Breast epithelium (tissue), 4 donors: ENCODE measurements at places on chromosomes 3 and 15.

DNA sequence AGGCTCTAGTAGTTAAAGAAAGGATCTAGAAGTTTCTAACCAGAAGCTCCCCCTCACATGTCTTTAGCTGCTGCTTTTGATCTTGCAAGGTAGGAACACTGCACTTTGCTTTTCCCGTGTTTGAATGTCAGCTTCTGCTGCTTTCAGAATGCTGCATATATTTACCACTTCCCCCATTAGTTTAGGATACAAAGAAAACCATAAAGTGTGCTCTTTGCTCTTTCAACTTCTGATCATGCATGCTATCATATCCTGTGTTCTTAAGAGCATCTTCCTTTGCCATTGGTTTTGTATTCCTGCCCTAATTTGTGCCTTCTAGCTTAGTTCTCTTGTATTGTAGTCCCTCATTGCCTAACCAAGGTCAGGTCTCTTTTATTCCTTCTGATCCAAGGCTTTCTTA lies 43.3 kb downstream of the ZNF609 start:
- DNase-seq: no peak

GRCh38 chr3:48952510-48953118 lies 34.0 kb downstream of the ARIH2 start:
- no peak for DNase-seq

GRCh38 chr15:81008312-81008711 lies 7.6 kb downstream of the TLNRD1 start:
- DNase-seq: no peak

- no peak for DNase-seq
These were observed 231.7 kb upstream of the ICE2 start for GRCh38 chr15:60710656-60711055.

DNA sequence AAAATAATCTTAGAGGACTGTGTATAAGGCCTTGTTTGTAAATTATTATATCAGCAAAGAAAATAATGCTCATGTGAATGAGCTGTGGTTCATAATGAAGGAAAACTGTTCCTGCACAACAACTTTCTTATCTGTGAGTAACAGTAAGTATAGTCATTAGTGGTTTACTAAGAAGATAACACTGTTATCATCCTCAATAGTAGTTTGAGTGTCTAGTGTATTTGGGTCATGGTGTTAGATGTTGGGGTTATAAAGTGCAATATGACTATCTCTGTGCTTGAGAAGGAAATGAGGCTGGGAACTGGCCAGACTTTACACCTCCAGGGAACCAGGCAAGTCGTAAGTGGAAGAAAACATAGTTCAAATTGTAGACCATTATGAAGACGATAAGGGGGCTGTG lies 15.6 kb downstream of the VPS8 start:
- DNase-seq: no peak

GRCh38 chr3:194756791-194757325 lies 71.2 kb downstream of the FAM43A start:
- no peak for DNase-seq

GRCh38 chr3:193809106-193809505 lies 216.1 kb downstream of the OPA1 start:
- no peak for DNase-seq

GRCh38 chr3:121175083-121175482 lies 267.1 kb downstream of the STXBP5L start:
- DNase-seq: no peak

DNA sequence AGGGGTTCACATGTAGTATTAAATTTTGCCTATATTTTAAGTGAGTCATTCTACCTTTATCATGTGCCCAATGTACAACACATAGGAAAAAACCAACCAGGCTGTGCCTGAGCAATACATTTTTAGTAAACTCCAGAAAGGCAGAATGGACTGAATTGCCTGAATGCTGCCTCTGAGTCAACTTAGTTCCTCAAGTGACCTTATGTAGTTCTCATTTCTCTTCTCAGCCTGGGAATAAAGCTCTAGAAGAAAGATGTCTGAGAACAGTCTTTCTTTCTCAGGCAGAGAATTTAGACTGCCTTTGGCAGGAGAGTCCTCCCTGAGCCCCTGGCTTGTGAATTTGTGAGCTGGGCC lies 13.0 kb downstream of the ST3GAL6 start:
- DNase-seq: no peak

GRCh38 chr15:63324770-63325169 lies 47.4 kb downstream of the APH1B start:
- DNase-seq: no peak

DNA sequence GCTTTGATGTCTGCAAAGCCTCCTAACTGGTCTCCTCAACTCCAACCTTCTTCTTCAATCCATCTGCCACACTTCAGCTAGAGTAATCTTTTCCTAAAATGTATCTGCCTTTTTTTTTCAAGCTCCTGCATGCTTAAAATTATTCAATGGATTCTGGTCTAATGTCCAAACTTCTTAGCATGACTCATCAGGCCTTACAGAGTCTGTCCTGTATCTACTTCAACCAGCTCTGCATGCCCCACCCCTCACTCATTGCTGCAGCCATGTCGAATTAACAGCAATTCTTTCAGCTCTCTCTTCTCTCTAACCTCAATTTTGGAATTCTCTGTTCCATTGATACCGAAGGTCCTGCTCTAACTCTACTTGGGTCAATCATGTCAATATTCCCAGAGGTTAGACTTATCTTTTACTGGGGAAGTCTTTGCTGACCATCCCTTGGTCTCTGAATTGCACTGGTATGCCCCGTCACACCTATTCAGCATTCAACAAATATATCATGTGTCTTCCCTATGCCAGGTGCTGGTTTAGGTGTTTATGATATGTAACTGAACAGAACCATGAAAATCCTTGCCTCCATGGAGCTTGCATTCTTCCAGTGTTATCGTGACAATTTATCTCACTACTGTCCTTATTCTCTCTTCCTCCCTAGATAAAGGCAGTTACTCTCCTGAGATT lies 88.5 kb upstream of the NANOGP8 start:
- DNase-seq: no peak

GRCh38 chr15:69876064-69876940 lies 221.4 kb downstream of the TLE3 start:
- DNase-seq: no peak

GRCh38 chr15:92922418-92923002 lies 22.4 kb downstream of the CHD2 start:
- DNase-seq: no peak

- DNase-seq: no peak
These were observed 135.9 kb upstream of the TGFBR2 start for GRCh38 chr3:30470496-30470895.

GRCh38 chr3:170256597-170256996 lies 34.4 kb downstream of the PRKCI start:
- DNase-seq: no peak

DNA sequence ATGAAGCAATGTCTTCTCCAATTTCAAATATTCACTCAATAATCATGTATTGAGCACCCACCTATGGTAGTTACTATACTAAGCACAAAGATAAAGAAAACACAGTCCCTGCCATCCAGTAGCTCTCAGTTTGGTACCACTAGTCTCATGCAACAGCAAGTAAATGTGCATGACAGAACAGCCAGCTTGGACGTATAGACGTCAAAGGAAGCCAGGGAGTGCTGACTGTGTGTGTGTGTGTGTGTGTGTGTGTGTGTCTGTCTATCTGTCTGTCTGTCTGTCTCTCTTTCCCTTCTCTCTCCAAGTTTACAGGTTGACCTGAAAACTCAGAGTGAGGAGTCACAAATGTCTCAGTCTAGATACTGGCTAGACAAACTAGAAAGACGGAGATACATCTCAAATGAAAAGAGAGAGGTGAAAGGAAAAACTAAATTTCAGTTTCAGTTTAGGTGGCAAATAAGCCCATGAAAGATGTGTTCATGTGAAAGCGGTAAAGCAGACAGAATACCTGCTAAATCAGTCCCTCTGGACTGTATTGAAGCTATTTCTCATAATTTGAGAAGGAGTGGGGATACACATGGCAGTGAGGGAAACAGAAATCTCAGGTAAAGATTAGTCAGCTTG lies 141.1 kb upstream of the PTPRG start:
- DNase-seq: no peak

- no peak for DNase-seq
These were observed 20.7 kb upstream of the GOLGA6C start for GRCh38 chr15:75237316-75237982.

DNA sequence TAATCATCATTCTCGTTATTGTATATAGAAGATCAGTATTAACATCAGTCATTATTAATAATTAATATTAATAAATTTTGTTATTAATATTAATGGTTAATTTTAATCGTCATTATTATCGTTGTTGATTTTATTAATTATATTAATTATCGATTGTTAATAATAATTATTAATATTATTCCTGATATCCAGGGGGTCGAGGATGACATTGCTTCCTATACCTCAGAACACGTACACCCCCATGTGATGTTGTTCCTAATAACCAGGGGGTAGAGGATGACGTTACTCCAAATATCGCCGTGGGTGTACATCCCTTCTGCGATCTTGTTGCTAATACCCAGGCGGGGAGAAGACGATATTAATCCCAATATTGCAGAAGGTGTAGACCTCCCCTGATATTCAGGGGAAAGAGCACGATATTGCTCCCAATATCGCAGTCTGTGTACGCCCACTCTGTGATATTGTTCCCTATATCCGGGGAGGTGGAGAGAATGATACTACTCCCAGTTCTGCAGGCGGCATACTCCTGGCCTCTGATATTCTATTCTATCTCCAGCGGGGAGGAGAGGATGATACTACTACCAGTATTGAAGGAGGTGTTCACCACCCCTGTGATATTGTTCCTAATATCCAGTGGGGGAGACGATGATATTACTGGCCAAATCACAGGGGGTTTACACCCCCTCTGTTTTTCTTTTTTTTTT lies 22.3 kb upstream of the BMF start:
- no peak for DNase-seq

DNA sequence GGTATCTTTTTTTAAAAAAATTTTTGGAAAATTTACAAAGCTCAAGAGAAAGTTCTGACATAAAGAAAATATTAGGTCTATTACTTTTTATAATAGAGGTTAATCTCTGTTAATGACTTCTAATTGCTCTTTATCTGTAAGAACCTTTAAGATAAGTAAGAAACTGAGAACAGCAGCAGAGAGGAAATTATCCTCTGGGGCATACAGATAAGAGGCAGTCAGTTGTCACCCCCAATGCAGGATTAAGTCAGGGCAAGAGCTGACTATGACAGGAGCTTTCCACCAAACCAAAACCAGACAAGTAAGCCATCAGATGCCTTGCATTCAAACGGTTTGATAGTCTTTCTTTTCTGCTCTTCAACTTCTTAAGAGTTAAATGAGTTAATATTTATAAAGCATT lies 149.0 kb downstream of the GSK3B start:
- no peak for DNase-seq

DNA sequence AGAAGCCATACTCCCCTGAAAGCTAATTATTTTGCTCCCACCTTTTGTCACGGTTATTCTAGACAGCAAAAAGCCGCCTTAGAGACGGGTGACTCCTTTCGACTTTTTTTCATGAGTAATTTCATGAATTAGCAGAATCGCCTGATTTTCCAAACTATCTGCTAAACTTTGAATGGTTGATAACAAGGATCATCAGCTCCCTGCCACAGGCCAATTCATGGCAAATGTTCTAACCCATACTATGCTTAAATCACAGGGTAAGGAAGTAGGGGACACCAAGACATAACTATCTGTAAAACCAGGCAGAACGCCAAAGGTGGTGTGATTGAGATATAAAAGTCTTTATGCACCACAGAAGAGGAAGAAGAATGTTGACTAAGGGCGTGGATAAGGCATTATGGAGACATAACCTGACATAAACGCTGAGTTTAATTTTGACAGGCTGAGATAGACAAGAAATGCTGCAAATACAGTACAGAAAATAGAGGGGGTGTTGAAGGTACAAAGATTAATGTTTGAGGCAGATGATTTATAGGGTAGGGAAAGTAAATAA lies 891 bp upstream of the DMXL2 start:
- no peak for DNase-seq

GRCh38 chr15:85834651-85835050 lies 39.9 kb upstream of the KLHL25 start:
- DNase-seq: no peak

DNA sequence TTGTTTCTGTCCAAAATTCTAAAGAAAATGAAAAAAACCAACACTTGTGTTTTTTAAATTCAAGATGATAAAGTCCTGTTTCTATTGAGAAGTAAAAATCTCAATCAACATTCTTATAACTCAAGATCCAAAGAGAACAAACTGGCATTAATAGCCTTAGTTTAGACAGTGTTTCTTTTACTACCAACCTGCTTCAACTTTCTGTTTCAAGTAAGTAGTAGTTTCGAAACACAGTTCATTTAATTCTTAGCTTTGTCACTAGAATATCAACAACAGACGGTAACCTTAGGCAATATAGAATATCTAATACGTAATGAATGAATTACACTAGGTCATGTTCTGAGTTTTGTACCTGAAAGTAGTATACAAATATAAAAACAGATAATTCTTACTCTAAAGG lies 23.7 kb downstream of the CIP2A start:
- no peak for DNase-seq

DNA sequence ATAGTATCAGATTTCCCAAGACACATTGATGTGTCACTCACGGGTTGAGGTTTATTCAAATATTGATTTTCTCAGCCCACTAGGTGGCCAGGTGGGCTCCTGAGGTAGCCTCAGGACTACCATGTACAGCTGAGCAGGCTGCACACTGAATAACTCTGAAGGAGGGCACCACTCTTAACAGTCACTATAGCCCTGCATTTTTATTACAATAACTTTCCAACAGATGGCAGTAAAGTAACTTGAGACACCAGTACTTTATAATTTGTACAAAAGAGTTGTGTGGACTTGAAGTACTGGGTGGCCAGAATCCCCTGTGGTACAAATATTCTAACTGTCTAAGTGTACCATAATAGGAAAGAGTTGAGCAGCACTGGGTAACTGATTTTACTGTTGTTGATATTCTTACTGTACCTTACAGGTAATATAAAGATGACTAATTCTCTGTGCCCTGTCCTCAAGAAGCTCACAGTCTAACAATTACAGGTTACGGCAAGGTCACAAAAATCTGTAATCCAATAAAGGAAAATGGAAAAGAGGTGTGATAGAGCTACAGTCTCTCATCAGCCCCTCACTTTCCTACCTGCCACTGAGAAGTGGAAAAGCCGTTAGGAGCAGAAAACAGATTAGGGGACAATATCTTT lies 76.0 kb downstream of the ETFA start:
- DNase-seq: no peak

DNA sequence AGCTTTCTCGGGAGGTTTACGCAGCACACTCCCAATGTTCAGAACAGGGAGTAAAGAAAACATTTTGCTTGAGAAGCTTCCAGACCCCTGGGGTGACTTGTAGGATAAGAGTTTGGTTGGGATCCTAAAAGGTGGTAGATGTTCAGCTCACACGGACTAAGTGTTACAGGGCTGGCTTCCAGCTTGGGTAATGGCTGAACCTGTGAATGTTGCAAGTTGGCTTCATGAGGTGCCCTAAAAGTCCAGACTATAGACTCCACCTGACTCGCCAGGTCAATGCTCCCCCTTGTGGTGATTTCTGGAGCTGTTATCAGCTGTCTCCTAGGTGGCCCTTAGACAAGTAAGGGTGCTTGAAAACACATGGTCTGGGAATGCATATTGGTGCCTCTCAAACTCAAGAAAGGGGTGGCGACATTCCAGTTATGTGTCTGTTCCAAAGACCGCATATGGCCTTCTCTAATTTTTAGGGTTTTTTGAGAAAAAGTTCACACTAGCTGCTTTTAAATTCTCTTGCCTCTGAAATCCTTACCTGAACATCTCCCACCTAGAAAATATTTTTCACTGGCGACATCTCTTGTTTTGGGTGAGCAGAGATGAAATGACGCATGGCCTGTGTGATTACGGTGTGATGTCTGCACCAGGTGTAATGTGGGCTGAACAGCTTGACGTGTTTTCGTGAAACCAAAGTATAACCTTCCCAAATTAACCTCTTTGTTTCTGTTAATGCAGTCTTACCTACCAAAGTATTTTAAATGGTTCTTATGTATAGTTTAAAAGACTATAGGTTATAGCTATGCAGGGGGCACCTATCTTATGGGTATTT lies 175.7 kb upstream of the KBTBD8 start:
- DNase-seq: peak; percentile 78
